SW480 (cell line): ENCODE measurements at places on chromosomes 11 and 22.

DNA sequence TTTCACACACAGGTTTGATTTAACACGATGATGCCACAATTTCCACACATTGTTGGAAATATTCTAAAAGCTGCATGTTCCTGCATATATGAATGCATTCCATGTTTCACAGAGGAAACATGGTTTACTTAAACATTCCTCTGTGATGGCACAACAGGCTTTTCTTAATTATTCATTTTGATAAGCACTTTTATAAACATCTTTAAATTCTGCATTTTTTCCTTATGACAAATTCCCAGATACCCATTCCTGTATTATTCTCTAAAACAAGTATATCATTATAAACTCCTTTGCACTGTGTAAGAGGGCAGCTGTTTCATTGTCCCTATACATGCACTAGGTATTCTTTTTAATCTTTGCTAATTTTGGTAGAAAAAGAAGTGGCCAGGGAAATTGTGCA is 532.3 kb downstream of the SOX6 start:
- no peak for DNase-seq

DNA sequence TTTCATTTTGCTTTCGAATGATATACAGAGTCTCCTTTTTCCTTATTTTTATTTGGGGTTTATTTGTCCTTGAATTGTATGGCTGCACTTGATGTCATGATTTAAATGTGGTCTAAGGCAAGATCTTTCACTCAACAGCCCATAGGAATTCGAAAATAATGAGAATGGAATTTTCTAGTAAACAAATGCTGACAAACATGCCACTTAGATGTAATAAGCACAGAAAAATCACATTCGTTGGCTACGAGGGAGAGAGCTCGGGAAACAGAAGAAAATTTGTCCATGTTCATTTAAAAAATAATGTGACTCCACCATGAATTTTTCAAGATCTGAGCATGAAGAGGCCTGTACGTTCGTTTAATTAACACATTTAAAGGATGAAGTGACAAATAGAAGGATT is 73.0 kb downstream of the BLID start:
- DNase-seq, result no peak

DNA sequence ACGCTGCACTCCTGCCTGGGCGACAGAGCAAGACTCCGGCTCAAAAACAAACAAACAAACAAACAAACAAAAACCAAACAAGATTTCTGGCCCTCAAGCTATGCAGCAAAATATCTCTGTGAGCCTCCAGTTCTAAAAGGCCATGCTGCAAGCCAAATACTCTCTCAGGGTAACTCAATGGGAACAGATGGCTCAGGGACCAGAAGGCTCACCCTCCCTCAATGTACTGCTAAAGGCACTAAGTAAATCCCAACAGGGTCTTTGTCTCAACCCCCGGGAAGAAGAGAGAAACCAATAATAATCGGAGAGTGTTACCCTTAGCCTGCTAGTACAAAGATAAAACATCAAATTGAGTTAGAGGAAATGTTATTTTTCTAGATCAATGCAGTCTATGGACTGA is 119.7 kb upstream of the ZC3H12C start:
- no peak for DNase-seq

GRCh38 chr11:62930157-62930556 is 9.0 kb upstream of the CHRM1 start:
- DNase-seq, result no peak

GRCh38 chr11:37642296-37642695 is 1044.3 kb upstream of the RAG2 start:
- DNase-seq, result no peak

GRCh38 chr22:49006207-49007012 is 821.3 kb downstream of the BRD1 start:
- DNase-seq, result no peak

DNA sequence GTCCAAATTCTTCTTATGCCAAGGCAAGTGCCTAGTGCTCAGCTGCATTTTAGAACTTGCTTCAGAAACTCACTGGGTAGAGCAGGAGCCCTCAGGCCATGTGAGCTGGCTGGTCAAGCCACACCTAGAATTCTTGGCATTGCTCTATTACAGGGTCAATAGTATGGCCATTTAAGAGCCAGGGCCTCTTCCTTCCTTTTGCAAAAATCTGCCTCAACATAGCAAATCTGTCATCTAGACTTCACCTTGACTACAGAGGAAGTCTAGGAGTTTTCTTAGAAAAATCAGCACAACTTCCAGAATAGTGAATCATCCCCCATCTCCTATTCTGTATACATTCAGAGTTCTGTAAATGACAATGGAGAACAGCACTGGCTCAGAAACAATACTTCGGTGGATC is 112.0 kb upstream of the TTC12 start:
- DNase-seq, result peak; percentile 23

DNA sequence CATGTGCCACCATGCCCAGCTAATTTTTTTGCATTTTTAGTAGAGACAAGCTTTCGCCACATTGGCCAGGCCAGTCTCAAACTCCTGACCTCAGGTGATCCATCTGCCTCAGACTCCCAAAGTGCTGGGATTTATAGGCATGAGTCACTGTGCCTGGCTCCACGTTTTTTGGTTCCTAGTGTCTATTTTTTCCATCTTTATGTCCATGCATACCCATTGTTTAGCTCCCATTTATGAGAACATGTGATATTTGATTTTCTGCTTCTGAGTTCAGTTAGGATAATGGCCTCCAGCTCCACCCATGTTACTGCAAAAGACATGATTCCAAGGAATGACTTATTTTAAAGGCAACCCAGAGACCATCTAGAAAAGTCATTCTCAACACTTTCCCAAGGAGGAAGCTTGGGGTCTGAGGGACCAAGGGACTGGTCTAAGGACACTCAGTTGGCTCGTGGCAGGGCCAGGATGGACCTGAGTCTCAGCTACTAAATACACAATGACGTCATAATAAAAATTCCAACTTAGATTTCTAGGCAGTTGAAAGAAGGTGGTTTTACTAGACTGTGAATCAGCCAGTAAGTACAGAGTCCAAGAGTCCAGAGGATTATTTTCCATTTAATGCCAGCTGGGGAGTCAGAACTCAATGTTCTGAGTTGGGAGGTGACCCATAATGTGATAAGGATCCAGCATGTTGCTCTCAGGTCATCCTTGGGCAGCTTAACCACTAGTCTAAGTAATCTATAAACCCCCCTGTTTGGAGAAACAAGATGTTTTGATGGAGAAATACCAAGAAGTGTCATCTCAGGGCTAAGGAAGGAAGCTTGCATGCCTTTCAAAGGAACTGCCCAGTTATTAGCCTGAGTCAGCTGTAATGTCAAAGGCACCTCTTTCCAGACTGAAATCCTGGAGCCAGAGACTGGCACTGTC is 39.4 kb downstream of the ABTB2 start:
- peak; percentile 41 for DNase-seq

- no peak for DNase-seq
Measured at GRCh38 chr11:83921447-83922192, 635.5 kb upstream of the CCDC90B start.

- DNase-seq, result no peak
Measured at GRCh38 chr11:108943853-108944252, 279.0 kb downstream of the DDX10 start.

GRCh38 chr22:36659762-36660509 is 43.6 kb downstream of the CACNG2 start:
- DNase-seq, result peak; percentile 85

DNA sequence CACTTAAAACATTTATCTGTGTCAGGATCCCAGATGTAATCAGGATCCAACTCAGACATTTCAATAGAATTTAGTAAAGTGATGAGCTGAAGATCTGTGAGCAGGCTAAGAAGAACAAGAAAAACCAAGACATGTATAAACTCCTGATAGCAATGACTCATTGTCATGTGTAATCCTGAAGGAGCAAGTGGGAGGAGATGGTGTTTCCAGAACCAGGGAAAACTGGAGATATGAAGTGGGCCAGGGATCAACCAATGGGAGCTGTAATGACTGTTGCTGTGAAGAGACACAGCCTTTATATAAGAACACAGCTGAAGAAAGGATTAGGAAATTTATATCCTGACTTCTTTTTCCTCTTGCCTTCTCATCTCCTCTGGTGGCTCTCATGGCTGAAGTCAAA is 682.5 kb upstream of the ARHGAP42 start:
- DNase-seq, result no peak

DNA sequence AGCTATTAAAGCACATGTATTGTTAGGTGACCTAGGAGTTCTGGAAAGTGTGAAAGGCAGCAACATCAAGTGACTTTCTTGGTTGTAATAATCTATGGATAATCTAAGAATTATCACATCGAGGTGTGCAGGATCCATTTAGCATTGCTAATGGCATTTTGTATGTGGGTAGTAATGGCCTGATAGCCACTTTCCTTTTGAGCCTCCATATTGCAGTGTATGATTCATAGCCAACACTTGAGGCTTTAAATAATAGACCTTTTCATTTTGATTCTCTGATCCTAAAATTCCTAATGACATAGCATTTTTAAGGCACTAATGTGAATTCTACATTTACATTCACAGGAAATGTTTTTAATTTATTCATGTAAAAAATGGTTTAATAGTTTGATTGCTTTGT is 759.4 kb downstream of the NELL1 start:
- DNase-seq, result no peak

DNA sequence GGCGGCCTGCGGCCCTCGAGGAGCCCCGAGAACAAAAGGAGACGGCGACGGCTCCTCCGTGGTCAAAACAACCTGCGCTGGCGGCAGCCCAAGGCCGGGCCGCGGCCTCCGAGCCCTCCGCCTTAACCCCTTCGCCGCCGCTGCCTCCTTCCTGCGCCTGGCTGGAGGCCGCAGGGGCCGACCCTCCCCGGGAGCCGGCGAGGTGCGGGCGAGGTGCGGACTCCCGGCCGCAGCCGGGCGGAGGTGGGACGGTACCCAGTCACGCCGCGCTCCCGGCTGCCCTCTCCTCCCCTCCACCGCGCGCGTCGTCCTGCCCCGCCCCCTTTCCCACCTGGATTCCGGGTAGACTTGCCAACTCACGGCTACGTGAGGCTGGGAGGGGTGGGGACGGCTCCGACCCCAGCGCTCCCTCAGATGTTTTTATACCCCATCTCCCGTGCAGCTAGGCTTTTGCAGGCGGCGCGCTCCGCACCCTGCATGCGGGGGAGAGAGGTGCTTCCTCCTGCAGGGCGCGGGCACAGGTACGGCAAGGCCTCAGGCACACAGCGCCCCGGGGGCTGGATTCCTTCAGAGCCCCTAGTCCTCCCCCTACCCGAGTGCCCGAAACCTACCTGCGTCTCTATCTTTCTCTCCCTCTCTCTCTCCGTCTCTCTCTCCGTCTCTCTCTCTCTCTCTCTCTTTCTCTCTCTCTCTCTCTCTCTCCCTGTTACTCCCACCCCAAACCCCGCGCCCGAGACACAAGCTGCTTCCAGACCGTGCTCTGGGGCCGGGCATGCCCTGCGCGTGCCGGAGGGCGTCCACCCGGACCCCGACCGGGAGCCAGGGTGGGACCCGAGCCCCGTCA is 2.0 kb downstream of the PDGFB start:
- DNase-seq, result peak; percentile 82

- no peak for DNase-seq
Measured at GRCh38 chr11:132743601-132744000, 788.7 kb downstream of the OPCML start.

GRCh38 chr22:20624161-20624616 is 116.8 kb downstream of the MED15 start:
- DNase-seq, result no peak

DNA sequence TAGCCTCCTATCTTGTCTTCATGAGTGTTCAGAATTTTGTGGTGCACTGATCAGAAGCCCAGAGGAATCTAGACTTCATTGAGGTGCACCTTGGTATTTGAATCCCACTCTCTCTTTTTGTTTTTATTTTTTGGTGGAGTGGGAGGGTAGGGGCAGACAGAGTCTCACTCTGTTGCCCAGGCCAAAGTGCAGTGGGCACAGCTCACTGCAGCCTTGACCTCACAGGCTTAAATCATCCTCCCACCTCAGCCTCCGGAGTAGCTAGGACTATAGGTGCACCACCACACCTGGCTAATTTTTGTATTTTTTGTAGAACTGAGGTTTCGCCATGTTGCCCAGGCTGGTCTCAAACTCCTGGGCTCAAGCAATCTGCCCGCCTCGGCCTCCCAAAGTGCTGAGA is 10.9 kb upstream of the ALG8 start:
- DNase-seq, result no peak

DNA sequence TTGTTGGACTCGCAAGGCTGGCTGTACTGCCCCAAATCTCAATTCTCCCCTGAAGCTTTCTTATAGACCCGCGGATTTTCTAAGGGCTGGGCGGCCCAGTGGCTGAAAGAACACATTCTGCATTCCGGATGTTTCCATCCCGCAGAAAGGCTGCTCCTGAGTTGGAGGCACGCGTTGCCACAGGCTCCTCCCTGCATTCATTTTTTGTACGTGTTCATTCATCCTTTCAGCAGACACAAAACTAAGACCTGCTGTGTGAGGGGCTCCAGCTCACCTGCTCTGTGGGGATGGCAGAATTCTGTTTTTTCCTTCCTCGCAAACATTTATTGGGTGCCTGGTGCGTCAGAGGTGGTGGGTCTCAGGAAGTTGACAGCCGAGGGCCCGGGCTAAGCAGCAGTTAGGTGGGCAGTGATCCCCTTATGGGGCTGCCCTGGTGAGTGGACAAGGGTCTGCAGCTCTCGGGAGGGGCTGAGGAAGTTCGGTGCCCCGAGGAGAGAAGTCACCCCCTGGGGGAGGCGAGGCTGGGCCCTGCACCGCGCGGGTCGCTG is 23.7 kb downstream of the SHANK3 start:
- DNase-seq, result no peak
